ENCODE measurements at places on chromosomes 7 and 10. TPM values are rescaled to one million over a fixed set of nuclear protein-coding genes. Genes with fewer than 3 reads are reported as not detected.

DNA sequence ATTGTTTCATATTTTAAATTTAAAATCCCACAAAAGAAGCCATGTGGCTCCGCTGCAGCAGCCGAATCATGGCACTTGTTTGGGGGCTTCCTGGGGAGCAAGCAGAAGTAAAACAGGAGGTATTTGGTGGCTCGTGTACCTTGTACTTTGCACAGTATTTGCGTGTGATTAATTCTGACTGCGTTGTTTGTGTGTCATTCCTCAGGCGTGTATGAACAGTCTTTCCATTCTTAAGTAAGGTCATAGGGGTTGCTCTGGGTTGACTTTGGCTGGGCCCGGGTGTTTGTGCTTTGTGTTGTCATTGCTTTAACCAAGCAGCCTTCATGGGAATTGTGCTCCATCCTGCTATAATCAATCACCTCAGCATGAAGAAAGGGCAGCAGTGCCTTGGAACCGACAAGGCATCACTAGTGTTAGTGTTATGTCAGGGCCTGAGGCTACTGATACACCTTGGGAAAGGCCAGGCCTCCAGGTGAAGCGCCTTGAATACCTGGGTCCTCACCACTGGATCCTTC lies 182.4 kb downstream of the ARHGAP21 start:
- DNase-seq = no peak

GRCh38 chr7:136709876-136710275 lies 158.6 kb upstream of the CHRM2 start:
- DNase-seq = no peak

DNA sequence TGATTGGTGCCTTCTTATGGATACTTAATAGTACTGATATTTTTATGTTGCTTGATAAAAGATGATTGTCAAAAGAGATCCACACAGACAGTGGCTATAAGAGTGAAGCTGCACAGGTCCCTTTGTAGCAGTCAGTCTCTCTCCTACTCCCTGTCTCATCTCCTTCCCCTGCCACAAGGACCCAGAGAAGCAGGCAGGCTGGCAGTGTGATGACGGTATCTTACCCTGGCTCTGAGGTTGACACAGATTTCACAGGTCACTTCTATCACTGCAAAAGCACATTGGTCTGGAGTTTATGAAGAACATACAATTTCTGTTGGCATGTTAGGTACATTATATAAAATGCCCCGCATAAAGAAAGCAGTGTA lies 64.4 kb upstream of the AHR start:
- DNase-seq = peak; percentile 70

The NPFFR1 gene
- not detected for total RNA-seq

Measured in M059J (cell line).